ENCODE measurements at places on chromosomes 2 and 18. TPM values are rescaled to one million over a fixed set of nuclear protein-coding genes. Genes with fewer than 3 reads are reported as not detected.

DNA sequence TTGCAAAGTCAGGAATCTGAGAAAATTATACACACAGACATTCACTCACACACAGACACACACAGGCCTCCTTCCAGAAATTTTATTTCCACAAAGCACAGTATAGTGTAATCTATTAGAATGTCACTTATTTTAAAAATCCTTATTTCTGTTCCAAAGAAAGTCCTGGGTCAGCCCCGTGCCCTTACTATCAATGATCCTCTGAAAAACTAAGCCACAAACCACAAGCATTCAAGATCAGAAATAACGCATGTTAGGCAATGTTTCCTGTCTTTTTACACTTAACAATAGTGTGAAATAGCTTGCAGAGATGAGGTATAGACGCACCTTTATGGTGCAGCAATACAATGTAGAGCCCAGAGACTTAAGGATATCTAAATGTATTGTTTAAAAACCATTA lies 25.8 kb downstream of the TBC1D8 start:
- DNase-seq, result no peak

- no peak for DNase-seq
These were observed 84.8 kb upstream of the GPC1 start for GRCh38 chr2:240350696-240351087.

DNA sequence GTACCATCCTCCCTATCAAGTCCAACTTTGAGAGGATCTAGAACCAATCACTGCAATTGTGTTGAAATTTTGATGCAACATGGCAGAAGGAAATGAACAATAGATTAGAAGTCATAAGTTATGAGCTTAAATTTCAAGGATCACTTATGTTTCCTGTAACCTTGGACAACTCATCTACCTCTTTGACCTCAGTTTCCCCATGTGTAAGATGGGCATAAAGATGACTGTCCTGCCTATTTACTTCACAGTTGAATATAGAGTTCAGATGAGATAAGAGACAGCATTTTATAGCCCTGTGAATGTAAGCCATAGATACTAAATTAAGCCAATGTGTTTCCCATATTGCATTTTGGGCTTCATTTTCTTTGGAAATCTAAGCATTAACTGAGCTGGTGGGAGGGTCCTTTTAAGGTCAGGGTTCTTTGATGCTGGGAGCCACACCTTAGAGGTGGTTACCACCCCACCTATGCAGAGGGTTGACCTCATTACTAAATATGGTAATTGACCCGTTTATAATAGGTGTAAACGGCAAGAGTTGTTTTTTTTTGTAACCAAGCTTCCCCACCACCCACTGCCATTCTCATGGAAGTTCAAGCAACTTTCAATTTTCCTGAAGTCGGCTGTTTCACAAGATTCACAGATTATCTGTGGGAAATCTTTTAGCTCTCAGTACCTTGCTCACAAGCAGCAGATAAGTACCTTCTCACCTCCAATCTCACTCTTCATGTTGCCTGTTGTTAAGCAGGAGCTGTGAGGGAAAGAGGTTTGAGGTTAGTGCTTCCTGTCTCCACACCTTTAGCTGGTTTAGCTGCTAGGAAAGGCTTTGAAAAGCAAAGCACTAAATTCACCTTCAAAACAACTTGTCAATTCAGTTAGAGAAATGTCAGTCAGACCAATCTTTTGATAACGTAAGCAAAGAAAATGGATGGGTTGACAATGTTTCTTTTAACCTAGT lies 13.3 kb downstream of the CD28 start:
- DNase-seq, result no peak

DNA sequence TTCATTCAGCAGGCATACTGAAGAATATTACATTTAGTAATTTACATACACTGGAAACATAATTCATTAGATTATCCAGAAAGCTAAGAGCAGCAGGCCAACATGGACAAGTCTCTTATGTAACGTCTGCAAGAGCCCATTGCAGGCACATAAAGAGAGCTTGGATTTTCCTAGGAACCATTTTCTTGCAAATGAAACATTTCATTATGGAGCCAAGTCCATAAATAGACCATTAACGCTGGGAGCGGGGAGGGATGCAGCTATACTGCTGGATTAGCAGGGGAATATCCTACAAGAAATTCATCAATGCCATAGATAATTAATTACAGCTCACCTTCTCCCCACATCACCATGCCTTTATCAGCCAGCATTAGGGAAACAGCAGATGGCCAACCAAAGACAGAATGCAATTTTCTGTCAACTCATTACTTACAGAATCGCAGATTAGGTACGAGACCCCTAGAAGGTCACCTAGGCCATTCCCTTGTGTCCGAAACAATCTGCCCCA lies 170.4 kb downstream of the C1D start:
- no peak for DNase-seq

DNA sequence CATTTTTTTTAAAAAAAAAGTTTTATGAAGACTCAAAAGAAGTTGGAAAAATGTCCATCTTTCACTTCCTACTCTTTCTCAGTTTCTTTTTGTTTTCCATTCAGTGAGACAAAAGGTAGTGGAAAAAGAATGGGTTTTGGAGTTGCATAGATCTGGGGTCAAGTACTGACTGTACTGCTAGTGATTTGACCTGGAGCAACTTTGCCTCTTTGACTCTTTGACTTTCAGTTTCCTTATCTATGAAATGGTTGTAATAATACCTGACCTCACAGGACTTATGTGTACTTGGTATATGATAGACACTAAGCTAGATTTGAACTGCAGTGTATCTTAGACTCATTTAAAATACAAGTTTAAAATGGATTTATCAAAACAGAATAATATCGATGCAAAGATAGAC lies 3.5 kb upstream of the KCNE4 start:
- no peak for DNase-seq

DNA sequence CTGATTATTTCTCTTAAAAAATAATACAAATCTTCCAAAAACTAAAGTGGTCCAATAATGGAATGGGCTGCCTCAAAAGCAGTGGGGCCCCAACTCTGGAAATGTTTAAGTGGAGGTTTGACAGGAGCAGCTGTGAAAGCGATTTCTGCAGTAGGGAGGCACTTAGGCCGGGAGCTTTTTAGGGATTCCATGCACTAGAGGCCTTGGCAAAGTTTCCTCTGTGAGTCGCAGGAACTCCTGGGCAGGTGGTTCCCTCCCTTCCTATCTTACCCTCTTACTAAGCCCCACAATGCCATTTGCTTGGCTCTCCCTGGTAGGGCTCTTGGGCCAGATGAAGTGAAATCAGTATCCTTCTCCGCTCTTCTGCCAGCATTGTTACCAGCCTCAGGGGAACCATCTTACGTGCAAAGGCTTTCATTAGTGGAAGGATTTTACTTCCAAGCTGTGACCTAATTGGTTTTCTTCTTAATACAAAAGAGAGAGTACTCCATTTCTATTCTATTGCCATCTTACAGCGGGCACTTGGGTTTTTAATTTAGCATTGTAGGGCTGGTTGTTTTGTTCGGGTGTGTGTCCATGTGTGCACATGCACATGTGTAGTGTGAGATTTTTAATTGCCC lies 34.3 kb upstream of the C18orf32 start:
- no peak for DNase-seq

DNA sequence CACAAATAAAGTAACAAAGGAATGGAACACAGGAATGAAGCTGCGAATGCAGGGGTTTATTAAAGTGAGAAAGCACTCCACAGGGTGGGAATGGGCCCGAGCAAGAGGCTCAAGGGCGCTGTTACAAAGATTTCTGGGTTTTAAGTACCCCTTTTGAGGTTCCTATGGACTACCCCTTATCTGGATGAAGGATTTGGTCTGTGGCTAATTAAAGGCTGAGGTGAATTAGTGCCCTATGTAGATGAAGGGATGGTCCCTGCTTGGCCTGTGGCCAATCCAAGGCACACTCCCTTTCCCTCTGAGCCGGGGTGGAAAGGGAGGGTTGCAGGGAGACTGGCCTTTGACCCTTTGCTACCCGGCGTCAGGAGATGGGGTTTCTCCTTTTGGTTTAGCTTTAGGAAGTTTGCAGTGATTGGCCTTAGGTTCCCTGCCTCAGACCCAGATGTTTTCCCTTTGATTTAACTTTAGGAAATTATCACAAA lies 47.5 kb upstream of the CNGA3 start:
- DNase-seq, result no peak

DNA sequence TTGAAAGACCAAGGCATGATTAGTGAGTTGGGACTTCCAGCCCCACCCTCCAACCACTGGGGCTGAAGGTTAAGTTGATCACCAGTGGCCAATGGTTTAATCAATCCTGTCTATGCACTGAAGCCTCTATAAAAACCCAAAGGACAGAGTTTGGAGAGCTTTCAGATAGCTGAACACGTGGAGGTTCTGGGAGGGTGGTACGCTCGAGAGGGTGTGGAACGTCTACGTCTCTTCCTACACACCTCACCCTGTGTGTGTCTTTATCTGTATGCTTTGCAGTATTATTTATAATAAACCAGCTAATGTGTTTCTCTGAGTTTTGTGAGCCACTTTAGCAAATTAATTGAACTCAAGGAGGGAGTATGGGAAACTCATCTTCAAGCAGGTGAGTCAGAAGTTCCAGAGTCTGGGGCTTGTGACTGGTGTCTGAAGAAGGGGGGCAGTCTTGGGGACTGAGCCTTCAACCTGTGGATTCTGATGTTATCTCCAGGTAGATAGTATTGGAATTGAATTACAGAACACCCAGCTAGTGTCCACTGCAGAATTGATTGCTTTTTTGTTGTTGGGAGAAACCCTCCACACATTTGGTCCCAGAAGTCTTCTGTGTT lies 20.3 kb downstream of the ACTR3 start:
- peak; percentile 26 for DNase-seq

DNA sequence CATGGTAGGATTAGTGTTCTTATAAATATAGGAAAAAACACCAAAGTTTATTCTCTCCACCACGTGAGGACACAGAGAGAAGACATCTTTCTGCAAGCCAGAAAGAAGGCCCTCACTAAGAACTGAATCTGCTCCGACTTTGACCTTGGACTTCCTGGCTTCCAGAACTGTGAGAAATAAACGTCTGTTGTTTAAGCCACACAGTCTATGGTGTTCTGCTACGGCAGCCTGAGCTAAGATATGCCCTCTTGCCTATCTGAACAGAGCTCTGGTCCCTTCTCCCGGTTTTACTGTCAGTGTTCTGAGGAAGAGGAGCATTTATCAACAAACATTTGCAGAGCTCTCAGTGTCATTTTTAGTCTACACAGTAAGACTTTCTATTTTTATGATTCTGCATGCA lies 131.3 kb downstream of the DOK6 start:
- DNase-seq, result no peak

GRCh38 chr18:8477615-8478014 lies 131.6 kb upstream of the RAB12 start:
- DNase-seq, result no peak

GRCh38 chr2:5352286-5352685 lies 339.9 kb upstream of the SOX11 start:
- no peak for DNase-seq

- DNase-seq, result no peak
These were observed 33.5 kb downstream of the MGAT5 start for GRCh38 chr2:134287323-134287722.

DNA sequence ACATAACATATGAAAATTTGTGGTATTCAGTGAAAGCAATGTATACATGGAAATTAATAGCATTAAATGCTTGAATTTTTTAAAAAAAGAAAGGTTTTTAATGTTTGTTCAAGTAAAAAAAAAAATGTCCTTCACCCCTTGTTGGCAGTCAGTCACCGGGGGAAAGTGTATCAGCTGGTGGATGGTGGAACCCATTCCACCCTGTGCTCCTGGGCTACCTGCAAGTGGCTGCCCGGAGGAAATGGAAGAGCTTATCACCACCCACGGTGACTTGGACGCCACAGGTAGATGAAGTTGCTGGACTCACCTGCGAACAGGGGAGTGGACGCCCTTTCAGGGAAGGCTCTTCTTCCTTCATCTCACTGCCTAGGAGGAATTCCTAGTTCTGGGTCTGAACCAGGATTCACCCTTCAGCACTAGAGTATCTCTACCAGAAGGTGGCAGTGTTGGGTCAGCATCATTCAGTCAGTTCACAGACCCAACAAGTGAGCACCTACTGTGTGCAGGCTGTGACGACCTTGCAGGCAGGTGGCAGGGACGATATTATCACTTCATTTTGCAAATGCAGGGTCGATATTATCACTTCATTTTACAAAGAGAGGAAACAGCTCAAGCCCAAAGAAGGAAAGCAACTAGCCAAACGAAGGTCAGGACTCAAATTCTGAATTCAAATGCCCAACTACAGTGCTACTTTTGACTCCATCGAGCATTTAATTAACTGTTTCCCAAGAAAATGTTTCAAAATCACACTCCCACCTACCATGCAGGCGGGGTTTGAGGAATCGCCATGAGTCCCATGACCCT lies 35.8 kb downstream of the CIB4 start:
- DNase-seq, result peak; percentile 60

AQP12B gene
- total RNA-seq, result not detected

VAPA gene
- 504 TPM for total RNA-seq

INPP5D gene
- 5.6 TPM for total RNA-seq

DSG4 gene
- not detected for total RNA-seq

ALPG gene
- total RNA-seq, result not detected

LYPD1 gene
- total RNA-seq, result not detected
